ENCODE measurements at places on chromosomes 2 and 18.
A peak's percentile ranks its signal among the peaks of the same experiment; 100 is the strongest.

GRCh38 chr2:177164131-177164530 lies 48.5 kb upstream of the HNRNPA3 start:
- DNase-seq = no peak

GRCh38 chr18:67109535-67109934 lies 407.0 kb downstream of the DSEL start:
- DNase-seq = no peak

DNA sequence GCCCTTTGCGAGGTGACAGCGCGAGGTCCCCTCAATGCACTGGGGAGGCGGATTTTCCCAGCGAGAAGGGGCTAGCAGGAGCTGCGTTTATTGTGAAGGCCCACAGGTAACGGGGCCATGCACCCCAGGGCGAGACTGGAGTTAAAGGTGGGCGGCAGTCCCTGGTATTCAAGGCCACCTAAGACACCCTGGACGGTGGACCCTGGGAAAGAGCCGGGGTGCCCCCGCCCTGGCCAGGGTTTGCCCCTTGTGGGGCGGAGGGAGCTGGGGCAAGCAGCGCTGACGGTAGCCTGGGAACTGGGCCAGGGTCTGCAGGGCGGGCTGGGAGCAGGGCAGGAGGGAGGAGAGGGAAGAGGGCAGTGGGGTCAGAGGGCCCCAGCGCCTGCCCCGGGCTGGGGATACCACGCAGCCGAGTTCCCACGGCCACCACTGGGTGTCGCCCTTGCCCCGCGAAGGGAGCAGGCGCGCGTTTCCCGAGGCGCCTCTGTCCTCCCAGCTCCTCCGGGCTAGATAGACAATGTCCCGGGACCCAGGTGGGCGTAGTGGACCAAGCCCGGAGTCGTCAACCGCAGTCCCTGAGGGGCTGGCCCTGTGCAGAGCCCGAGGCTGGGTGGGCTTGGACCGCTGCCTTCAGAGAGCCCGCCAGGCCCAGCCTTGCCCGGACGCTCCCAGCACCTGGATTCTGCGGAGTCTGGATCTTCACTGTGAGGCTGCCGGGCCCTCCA lies 80.2 kb downstream of the SMAD4 start:
- DNase-seq = peak; percentile 73

DNA sequence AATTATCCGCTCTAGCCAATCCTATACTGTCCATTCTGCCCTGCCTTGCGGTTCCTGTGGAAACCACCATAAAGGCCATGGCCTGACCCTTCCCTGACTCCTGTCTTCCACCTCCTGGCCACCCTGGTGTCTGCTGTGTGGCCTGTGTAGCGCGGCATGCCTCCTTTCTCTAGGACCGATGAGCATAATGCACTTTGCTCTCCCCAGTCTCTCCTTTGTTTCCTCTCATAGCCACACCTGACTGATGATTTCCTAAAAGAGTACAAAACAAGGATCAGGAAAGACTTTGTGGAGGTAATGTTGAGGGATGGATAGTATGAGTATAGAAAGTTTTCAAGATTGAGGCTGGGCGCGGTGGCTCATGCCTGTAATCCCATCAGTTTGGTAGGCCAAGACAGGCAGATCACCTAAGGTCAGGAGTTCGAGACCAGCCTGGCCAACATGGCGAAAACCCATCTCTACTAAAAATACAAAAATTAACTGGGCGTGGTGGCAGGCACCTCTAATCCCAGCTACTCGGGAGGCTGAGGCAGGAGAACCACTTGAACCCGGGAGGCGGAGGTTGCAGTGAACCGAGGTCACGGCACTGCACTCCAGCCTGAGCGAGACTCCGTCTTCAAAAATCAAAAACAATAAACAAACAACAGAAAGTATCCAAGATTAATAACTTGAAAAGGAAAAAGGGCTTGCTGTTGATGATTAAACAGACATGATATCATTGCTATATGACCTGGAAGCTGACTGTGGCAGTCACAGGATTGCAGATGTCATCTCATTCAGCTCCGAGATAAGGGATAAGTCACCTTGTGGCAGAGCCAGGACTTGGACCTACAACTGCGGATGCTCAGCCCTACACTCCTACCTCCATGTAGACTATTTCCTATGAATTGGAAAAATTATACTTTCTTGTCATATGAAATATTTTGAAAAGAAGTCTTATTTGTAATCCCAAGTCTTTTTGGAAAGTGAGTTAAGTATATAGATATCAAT lies 16.6 kb downstream of the SOWAHC start:
- no peak for DNase-seq

All from activated CD4-positive, alpha-beta T cell treated with anti-CD3 and anti-CD28 coated beads, Interleukin-10, Interleukin-2, amounts not matched to agents 100 ng/mL and 50 ng/mL, durations not matched to agents 16 hours and 8 hours (primary cell).